ENCODE measurements at places on chromosomes 11 and 22.

DNA sequence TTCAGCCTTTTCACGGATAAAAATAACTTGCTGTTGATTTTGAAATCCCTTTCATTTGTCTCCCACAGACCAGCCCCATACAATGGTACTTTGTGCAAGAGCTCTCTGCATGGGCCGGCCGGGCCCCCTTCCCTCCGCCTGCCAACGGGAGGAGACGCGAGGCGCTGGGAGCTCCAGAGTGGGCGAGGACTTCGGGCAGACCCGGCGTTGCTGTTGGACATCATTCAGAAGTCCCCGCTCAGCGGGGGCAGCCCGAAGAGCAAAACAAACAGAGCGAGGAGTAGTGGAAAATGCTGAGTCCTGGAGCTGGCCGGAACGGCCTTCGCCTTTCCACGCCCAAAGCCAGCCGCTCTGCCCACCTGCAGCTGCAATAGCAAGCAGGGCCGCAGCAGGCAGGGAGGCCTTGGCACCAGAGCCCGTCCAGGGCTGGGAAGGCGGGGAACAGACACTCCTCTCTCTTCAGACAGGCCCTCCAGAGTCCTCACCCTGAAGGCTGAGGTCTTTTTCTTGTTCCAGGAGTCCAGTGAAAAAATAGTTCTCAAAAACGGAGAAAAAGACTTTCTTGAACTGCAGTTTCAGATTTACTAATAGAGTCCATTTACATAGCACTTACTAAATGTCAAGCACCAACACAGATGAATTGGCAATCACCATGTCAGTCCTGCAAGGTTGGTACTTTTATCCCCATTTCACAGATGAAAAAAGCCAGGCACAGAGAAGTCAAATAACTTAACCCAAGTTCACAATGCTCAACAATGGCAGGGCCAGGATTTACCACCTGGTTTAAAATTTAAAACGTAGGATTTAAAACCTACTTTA lies 135.5 kb downstream of the ETS1 start:
- no peak for DNase-seq

DNA sequence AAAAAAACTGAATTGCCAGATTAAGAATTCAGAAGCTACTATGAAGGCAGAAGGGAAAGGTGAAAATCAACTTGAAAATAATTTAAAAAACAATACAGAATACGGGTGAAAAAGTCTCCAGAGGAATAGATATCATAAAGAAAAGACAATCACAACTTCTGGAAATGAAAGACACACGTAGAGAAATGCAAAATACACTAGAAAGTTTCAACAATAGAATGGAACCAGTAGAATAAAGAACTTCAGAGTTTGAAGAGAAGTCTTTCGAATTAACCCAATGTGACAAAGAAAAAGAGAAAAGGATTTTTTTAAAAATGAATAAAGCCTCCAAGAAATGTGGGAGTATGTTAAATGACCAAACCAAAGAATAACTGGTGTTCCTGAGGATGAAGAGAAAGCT lies 263.8 kb upstream of the FAT3 start:
- DNase-seq, result no peak

- no peak for DNase-seq
These were observed 18.8 kb upstream of the ZBTB16 start for GRCh38 chr11:114040706-114041211.

DNA sequence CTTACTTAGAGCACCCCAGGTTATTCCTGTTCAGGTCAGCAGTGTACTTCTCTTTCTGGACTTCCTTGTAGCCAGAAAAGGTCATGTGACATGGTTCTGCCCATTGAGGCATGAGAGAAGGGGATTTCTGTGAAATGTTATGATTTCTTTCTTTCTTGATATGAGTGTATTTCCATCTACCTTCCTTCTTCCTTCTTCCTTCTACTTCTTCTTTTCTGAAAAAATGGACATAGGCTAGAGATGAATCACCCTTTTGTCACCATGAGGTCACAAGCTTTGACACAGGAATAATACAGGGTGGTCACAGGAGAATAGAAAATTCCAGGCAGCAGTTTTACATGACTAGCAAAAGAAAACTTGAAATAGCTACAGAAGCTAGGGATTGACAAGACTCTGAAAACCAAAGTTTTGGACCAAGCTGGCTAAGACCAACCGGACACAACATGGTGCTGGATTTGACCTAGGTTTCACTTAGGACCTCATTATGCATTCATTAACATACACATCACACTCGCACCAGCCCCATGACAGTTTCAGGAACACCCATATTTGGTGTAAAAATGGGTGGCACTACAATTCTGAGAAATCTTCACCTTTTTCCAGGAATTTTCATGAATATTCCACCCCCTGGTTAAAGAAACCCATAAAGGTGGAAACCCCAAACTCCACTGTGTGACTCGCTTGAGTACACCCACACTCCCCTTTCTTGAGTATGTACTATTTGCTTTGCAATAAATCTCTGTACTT lies 21.2 kb upstream of the MAP6 start:
- DNase-seq, result no peak

DNA sequence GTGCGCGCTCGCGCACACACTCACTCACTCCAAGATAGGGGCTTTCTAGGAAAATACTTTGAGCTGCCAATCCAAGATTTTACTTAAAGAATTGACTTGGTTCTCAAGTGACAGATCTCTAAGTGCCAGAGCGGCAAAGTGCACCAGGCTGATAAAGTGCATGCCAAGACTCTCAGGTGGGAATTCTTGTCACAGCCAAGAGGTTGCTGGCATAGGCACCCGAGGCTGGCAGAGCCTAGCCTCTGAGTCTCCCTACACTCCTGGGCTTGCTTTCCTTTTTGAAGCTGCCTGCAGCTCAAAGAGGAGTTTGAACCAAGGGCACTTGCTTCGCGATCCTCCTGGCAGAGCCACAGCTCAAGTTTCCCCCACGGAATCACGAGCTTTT lies 2.5 kb upstream of the ADM start:
- no peak for DNase-seq

DNA sequence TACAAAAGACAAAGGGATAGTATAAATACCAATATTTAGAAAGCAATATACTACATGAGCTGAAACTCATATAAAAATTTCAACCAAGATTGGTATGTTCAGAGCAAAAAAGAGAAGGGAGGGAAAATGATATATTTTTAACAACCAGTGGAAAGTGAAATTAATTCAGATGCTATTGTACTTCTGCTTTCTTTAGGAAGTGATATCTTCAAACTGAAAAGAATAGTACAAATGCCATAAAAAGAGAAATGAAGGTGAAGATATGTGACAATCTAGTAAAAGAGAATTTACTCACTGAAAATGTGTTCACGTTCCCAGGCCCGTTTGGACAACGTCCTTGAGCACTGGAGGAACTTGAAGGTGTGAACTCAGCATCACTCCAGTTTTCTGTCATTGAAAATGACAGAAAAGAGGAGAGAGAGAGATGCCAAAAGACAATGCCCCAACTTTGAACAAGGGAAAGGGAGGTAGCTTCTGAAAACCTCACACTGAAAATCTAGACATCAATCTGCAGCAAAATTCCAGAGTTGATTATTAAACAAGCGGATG lies 47.5 kb downstream of the SC5D start:
- no peak for DNase-seq

- no peak for DNase-seq
These were observed 1041.3 kb downstream of the OPCML start for GRCh38 chr11:132490978-132491377.

DNA sequence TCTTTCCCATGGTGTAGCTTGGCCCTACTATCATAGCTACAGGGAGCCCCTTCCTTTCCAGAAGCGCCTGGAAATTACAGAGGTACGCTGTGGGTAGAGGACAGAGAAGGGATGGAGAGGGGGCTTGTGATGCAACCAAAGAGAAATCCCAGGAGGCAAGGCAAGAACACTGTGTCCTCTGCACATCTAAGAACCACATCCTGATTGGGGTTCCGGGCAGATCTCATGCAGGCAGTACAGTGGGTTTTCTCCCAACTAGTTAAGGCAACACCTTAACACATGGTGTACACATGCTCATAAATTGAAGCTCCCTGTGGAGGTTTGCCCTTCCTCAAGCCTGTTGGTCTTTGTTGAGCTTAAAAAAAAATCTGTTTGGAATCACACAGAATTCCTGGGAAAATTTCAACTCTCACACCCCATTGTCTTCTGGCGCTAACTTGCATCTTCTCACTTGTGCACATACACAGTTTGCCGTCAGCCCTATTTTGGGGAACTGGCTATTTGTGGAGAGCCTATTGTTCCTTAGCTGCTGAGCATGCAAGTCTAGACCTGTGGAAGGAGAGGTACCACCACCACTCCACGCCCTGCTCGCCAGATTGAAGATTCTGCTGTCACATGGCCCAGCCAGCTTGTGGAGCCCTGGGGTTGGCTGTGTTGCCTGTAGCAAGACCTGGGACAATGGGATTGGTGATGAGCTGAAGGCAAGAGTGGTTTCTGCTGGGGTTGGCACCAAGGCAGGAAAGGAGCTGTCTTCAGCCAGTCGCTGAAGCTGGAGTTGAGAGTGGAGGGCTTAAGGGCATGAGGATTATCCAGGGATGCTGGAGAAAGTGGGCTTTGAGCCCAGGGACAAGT lies 52.4 kb downstream of the ALX4 start:
- no peak for DNase-seq
